Activated CD4-positive, alpha-beta T cell treated with anti-CD3 and anti-CD28 coated beads, Interleukin-2, amount 10 ng/mL, durations not matched to agents 24 days and 14 days (primary cell): ENCODE measurements at places on chromosomes 6 and 20.

- no peak for DNase-seq
Measured at GRCh38 chr6:73586416-73586974, 65.7 kb upstream of the EEF1A1 start.

DNA sequence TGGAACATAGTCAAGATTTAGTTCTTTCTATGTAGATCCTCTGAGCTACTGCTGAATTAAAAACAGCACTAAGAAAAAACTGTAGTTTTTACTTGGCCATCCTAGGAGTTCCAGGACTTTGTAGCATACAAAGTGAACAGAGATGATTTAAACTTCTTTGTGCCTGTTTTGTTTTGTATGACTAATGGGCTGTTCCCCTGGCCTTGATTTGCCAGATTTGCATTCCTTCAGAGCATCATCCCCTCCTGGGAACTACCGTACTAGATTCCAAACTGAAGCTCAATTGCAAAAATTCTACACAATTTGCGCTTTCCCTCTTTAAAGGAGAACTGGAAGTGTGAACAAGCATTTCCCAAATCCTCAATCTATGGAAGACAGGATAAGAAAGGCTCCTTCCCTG lies 23.1 kb downstream of the ACOT13 start:
- DNase-seq, result no peak

DNA sequence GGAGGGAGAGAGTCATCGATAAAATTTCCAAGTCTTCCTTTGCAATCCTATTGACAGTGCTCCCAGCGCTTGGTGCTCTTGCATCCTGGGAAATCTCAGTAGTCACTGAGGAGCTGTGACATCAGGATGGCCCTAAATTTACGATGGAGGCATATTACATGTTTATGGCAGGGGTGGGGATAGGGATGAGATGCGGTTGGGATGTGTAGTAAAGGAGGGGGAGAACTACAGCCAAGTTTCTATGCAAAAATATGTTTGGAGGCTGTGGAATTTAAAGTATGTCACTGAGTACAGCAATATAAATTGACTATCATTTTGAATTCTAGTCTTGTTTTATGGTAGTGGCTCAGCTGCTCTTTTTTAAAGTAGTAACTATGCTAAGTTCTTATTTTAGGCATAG lies 544.9 kb downstream of the PKHD1 start:
- DNase-seq, result no peak

DNA sequence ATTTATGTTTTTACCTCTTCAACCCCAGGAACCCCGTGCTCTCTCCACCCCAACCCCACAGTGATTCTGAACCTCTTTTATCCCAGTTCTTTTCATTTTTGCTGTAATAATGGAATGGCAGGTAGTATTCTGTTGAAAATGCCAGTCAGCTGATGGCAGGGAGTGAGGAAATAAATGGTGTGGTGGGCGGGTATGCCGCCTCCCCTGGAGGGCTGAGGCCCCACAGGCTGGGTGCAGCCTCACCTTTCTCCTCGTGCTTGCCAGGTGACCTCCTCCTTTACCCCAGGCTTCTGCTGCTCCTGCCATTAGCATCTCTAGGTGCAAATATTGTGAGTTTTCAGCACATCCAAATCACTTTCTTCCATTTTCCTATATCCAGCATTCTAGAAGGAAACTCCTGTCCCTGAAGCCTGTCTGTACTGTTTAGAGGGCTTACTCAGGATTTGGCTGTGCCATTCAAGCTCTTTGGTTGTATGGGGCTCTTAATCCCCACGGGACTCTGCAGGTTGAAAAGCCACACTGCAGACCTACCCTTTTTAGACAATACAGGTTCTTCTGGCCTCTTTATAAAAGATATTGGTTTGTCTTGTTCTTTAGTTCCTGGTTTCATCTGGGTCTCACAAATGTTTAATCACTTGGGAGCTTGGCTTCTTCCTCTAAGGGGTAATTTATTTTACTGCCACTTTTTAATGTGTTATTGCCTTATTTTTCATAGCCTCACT lies 201.8 kb downstream of the JARID2 start:
- DNase-seq, result no peak

GRCh38 chr20:39155971-39156370 lies 193.8 kb downstream of the DHX35 start:
- DNase-seq, result no peak

DNA sequence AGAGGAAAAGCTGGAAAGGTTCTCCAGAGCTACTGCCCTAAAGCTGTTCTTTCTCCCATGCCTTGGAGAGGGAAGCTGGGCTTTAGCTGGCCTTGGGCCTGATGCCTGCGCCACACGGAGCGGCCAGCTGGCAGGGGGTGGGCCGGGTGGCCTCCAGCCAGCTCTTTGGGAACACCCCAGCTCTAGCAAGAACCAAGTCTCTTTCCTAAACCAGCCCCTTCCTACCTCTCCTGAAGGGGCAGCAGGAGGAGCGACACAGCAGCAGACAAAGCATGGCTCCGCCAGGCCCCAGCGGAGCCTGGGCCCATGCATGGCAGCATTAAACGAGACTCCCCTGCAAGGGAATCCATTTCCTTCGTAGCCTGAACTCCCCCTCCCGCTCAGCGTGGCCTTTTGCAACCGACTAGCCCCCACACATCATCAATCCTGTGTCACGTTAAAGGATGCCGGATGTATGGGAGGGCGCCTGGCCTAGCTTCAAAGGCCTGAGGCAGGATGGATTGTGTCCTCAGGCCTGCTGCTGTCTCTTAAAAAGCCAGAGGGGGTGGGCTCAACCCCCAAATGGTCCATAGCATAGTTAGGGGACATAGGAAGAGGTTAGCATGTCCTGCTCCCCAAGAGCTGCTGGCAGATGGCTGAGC lies 14.0 kb downstream of the MRPS18A start:
- no peak for DNase-seq

- DNase-seq, result peak; percentile 57
Measured at GRCh38 chr6:29945281-29945820, 3.0 kb downstream of the HLA-A start.

- no peak for DNase-seq
Measured at GRCh38 chr20:53984356-53985149, 85.8 kb downstream of the BCAS1 start.

DNA sequence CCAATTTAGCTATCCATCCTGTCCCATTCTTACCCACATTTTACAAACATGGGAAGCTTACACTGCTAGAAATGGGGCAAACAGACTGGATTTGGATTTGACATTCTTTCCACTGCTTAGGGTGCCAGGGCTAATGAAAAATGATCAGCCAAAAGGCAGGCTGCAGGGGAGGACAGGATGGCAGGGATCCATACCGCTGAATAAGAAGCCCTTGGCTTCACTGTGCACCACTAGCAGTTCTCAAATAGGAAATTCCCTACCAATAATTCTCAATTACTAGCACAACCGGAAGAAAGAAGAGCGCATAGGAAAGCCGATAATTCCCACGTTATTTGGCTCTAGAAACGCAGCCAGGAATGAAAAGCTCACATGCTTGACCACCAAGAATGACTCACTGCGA lies 73.1 kb downstream of the NDUFAF5 start:
- no peak for DNase-seq
